ENCODE measurements at places on chromosomes 13 and 19.

DNA sequence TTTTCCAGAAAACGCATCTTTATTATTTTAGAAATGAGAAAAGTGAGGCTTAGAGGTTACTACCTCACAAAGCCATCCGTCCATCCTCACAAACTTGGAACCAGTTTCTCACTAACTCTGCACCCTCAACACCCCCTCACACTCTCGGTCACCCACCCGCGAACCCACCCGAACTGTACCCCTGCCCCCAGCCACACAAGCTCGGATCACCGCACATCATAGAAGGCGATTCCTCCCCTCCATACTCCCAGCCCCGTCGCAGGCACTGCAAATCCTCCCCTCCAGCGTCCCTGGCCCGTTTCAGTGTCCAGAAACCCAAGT, 238 bp downstream of the ZNF260 start:
- no peak for DNase-seq

DNA sequence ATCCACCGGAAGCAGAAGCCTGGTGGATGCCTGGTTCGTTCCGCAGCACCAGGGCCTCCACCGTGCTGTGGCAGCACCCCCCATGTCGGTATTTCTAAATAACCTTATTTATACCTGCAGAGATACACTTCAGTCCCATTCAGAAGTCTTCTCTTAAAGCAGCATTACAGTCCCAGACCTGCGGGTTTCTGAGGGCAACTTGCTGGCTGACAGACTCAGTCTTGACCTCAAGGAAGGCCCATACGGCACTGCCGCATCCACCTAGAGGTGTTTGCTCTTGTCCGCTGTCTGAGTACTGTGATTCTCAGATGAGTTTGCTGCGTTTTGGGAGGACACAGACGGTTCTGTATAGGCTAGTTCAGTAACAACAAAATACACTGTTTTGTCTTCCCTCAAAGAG, 16.9 kb upstream of the TEX29 start:
- no peak for DNase-seq

DNA sequence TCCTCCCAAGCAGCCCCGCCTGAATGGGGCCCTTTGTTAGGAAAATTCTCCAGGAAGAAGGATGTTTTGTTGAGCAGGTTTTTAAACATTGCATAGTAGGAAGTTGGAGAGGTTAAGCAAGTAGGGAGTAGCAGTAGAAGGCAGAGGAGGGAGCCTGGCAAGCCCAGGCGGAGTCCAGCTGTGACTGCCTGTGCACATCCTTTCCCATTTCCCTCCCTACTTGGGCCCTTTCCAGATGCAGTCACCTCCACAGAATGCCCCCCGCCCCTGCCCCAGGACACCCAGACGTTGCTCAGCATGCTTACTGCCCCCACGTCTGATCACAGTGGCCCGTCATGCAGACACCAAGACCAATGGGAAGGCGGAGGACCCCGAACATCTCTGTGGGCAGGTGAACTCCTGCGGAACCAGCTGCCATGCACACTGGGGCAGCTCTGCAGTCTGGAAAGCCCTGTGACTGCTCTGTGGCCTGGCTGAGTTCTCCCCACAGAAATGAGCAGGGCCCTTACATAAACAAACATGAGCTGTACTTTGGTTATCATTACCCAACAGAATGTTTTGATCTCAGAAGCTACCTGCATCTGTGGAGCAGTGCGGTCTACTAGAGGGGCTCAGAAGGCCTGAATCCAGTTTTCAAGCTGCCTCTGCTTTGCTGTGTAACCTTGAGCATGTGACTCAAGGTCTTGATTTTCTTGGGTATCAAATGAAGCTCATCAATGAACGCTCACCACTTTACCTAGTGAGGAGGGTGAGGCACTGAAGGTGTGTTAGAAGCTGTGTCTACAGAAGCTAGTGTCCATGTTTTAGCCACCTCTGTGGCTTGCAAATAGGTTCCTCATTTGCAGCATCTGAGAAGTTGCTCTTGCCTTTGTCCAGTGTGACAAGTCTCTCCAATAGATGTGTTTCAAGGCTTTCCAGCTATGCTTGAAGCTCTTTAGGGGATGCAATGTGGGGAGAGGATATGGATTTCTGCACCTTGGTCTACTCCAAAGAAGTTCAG, 84.2 kb downstream of the TNFRSF19 start:
- DNase-seq = no peak

GRCh38 chr13:42745655-42746054, 35.7 kb upstream of the FAM216B start:
- no peak for DNase-seq

DNA sequence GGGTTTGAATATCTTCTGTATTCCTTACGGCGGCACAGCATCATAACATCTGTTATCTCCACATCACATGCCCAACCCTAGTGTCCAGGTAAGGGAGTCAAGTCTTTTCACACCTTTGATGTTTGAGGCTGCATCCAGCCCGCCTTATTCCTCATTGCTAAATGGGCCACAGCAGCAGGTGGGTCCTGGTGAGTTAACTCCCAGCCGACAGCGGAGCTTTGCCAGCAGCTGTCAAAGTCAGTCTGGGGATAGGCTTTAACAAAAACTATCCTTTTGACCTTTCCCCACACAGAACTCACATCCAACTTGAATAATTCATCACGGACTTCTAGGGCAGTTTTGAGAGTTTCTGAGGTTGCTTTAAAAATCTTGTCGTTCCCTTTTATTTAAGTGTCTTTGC, 235.1 kb downstream of the DLEU7 start:
- no peak for DNase-seq
